Trophoblast cell (in vitro differentiated cells and primary cell): ENCODE measurements at places on chromosomes 1 and 21.

DNA sequence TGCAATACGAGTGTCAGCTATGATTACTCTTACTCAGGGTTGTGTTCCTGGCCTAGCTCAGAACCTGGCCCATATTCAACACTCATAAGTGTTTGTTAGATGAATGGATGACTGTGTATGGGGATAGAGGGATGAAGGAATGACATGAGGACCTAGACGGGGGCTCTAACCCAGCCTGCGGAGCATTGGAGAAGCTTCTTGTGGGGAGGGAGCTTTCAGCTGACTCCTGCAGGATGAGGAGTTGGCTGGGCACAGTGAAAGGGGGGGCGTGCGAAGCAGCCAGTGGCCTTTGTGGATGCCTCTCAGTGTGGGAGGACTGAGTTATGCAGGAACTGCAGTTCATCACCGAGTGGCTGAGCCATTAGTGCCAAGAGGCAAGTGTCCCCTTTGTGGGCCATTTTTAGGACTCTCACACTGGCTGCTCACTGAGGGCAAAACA is 1.2 kb upstream of the EXTL1 start:
- DNase-seq: no peak

- DNase-seq: no peak
These were observed 18.5 kb downstream of the CASZ1 start for GRCh38 chr1:10777749-10778574.

DNA sequence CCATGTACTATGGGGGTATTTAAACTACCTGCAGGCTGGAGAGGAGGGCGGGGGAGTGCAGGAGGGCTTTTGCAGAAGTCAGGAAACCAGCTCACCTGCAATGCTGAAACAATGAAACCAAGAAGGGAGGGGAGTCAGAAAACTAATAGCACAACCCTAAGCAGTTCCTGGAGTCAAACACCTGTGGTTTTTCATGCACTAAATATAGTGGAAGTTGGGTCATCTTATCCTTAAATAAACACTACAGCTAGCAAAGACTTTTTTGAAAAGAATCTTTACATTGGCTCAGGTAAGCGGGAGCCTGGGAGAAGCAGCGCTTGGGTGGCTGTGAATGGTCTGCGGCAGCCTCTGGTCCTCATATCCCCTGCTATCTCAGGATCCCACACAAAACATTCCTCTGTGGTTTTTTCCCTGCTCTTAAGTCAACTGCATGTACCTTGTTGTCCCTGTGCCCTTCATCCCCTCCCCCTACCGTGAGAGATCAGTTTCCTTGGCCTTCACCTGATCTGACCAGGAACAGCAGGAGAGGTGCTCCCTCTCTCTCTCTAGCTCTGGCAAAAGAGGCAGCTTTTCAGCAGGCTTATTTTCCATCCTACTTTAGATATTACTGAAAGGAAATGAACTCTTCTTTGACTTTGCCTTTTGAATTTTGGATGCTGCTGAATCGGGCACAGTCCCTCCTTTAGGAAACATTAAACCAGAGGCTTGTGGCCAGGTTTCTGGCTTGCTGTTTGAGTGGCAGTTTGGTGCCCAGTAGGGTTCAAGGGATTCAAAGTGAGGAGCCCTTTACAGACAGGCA is 26.6 kb downstream of the TENT5C start:
- no peak for DNase-seq

GRCh38 chr1:14217384-14217783 is 381.1 kb upstream of the KAZN start:
- DNase-seq: no peak

DNA sequence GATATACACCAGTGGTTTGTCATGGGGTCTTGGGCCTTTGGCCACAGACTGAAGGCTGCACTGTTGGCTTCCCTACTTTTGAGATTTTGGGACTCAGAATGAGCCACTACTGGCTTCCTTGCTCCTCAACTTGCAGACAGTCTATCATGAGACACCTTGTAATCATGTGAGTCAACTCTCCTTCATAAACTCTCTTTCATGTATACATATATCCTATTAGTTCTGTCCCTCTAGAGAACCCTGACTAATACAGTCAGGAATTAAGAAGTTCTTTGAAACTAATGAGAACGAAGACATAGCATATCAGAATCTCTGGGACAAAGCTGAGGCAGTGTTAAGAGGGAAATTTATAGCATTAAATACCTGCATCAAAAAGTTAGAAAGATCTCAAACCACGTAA is 110.8 kb downstream of the SLC5A9 start:
- DNase-seq: no peak

GRCh38 chr1:226677027-226678020 is 61.8 kb downstream of the ITPKB start:
- no peak for DNase-seq

- DNase-seq: no peak
These were observed 311.8 kb downstream of the PTPRU start for GRCh38 chr1:29548091-29548490.

- DNase-seq: no peak
These were observed 108.9 kb upstream of the FMN2 start for GRCh38 chr1:239982762-239983161.

DNA sequence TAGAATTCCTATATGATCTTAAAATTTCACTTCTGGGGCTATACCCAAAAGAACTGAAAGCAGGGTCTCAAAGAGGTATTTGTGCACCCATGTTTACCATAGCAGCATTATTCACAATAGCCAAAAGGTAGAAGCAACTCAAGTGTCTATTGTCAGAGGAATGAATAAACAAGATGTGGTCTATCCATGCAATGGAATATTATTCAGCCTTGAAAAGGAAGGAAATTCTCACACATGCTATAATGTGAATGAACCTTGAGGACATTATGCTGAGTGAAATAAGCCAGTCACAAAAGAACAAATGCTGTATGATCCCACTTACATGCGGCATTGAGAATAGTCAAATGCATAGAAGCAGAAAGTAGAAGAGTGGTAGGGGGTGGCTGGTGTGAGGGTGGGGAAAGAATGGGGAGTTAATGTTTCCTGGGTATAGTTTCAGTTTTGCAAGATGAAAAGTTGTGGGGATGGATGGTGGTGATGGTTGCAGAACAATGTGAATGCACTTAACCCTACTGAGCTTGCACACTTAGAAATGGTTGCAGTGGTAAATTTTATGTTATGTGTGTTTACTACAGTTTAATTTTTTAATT is 122.4 kb downstream of the TOMM20 start:
- no peak for DNase-seq

DNA sequence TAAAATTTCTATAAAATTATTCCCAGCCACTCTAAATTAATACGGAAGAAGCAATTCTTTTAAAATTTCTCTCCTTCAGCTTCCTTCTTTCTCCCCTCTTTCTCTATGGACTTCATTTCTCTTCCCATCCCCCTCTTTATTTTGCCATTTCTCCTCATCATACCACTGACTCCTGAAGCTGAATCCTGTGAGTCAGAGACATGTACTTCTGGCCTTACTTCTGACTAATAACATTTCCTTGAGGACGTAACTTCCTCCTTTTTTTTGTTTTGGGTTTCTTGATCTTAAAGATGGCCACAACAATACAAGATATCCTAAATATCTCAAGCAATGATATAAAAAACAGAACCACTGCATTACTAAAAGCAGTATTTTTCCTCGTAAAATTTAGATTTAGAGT is 63.6 kb upstream of the DENND1B start:
- DNase-seq: no peak

DNA sequence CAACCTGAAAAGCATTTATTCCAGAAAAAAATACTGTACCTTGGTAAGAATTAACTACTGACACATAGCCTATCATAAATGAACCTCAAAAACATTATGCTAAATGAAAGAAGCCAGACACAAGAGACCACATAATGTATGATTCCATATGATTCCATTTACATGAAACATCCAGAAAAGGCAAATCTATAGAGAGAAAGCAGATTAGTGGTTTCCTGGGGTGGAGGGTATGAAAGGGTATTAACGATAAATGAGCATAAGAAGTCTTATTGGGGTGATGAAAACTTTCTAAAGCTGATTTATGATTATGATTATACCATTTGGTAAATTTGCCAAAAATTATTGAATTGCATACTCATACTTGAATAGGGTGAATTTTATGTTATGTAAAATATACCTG is 10.3 kb upstream of the COL6A2 start:
- no peak for DNase-seq

- no peak for DNase-seq
These were observed 297.6 kb upstream of the VAMP3 start for GRCh38 chr1:7473223-7474142.

GRCh38 chr1:201507360-201507675 is 395 bp upstream of the CSRP1 start:
- no peak for DNase-seq

GRCh38 chr1:90291431-90292216 is 296.7 kb downstream of the ZNF326 start:
- no peak for DNase-seq

- no peak for DNase-seq
These were observed 80.1 kb upstream of the KCNK2 start for GRCh38 chr1:215002471-215002870.

- no peak for DNase-seq
These were observed 4.8 kb downstream of the ATP6V1G3 start for GRCh38 chr1:198535631-198536030.

DNA sequence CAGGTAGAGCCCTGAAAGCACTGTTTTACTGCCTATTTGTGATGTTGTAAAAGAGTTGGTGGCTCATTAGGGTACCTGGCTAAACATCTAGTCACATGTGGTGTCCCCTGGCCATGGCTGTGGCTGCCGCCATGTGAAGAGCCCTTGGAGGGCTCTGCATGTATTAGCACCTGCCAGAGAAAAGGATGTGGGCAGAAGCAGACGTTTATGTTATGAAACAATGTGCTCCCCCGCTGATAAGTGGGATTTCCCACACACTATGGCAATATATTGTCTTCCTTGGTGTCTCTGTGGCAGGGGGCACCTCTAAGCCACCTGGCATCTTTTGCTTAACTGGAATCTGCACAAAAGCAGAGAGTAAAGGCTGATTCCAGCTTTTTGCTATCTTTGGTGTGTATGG is 9.6 kb downstream of the TENT5C start:
- DNase-seq: no peak

DNA sequence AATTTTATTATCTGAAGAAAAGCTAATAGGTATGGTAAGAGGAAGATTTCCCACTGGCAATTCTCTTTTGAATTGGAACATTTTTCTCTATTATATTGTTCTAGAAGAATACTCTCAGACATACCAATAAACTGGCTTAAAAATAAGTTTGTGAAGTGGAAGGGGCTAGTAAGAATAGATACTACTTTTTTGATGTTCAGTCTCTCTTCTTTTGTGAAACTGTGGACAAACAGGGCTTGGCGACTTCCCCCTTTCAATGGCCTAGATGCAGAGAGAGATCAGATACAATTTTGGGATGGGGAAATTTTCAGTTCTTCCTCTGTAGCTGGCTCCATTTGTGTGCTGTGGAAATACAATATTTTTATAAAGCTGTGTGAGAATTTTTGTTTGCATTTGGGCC is 2.5 kb downstream of the PBX1 start:
- no peak for DNase-seq

- peak; percentile 27 for DNase-seq
These were observed 73.8 kb downstream of the RPE65 start for GRCh38 chr1:68375919-68376318.

DNA sequence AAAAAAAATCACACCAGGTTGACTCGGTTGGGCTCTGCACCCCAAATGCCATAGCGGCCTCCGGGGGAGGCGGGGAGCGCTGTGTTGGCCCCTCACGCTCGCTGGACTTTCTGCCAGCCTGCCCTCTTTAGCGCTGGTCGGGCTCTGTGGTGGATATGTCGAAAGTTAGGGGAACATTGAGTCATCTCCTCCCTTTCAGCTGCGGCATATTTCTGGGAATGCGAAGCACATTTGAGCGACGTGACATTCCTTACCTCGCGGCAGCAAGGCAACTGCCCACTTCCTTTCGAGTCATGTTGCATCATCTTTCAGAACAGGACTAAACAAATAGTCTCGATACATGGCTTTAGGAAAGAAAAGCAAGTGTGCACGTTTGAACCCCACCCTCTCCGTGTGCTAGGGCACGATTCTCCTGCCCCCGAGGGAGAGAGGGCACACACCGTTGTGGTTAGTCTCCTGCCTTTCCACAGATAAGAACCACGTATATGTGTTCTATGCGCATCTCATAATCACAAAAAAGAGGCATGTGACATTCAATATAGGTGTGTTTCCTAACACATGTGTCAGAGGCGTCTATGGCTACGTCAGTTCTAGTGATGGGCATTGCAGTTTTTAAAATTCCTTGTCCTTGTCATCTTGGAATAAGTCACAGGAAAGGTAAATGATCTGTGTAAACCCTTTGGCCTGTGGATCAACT is 105.9 kb upstream of the SLC45A1 start:
- peak; percentile 89 for DNase-seq

- no peak for DNase-seq
These were observed 53.5 kb downstream of the OLFM3 start for GRCh38 chr1:101943237-101943636.

- DNase-seq: no peak
These were observed 252.1 kb downstream of the KAZN start for GRCh38 chr1:14850563-14850962.

DNA sequence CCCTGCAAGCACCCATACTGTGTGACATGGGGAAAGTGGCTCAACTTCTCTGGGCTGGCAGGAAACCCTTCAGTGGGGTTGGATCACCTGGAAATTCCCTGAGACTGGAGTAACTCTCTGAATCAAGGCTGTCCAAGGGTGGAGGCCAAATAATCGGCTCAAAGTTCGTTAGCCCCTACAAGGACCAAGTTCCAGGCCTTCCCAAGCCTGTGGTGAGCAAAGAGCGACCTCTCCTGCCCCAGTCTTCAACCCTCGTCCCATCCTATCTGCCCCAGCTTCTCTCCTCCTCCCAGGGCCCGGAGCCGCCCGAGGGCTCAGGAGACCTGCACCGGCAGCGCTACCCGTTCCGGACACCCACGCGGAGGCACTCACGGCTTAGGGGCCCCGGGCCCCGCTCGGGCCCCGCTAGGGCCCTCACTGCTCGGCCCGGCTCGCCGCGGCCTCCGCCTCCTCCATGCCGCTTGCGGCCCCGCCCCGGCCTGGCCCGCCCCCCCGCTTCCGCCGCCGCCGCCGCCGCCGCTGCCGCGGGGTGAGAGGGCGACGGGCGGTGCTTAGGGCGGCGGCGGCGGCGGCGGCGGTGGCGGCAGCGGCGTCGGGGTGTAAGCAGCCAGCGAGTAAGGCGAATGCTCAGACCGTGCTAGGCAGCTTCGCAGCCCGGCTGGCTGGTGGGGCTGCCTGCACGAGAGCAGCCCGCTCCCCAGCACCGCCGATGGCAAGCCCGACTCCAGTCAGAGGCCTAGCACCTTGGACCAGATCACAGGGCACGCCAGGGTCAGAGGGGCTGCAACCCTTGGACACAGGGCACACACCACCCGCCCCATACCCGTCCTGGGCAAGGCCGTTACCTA is at the start of gene POMGNT1:
Gene POMGNT1 (minus strand): TSS at position 471 of the 848 bp plus-strand sequence. CDS start 613 bp downstream, outside the sequence.
- DNase-seq: peak; percentile 37
